ENCODE measurements at places on chromosomes 2 and 18. TPM values are rescaled to one million over a fixed set of nuclear protein-coding genes. Genes with fewer than 3 reads are reported as not detected.

Gene THOC1
- total RNA-seq = 27.5 TPM

Gene LYG2
- not detected for total RNA-seq

Gene ZNF385B
- total RNA-seq = 3.2 TPM

Gene ACKR3
- total RNA-seq = 12.0 TPM

Gene POTEE
- 0.14 TPM for total RNA-seq

Gene HOXD12
- total RNA-seq = not detected

Gene MRO
- 0.75 TPM for total RNA-seq

Gene OSR1
- 4.9 TPM for total RNA-seq

Gene NCL
- 263 TPM for total RNA-seq

Gene ANKRD44
- total RNA-seq = 40.6 TPM

Gene MOCOS
- total RNA-seq = 7.5 TPM

Gene TNS1
- total RNA-seq = 469 TPM

Gene CCDC68
- 9.8 TPM for total RNA-seq

Gene RNF138
- total RNA-seq = 31.2 TPM

Gene ALK
- 0.20 TPM for total RNA-seq

Gene UPP2
- not detected for total RNA-seq

Gene DAW1
- total RNA-seq = not detected

Gene PRSS56
- not detected for total RNA-seq

Gene FARP2
- 68.8 TPM for total RNA-seq

Gene HMSD
- not detected for total RNA-seq

Gene KIAA2012
- not detected for total RNA-seq

Gene DSG4
- not detected for total RNA-seq

Gene SAG
- not detected for total RNA-seq

Gene POTEI
- 0.03 TPM for total RNA-seq

Gene MC2R
- total RNA-seq = not detected

Gene SLC8A1
- 82.9 TPM for total RNA-seq

Gene OXER1
- total RNA-seq = 3.7 TPM

Gene PDE11A
- 2.8 TPM for total RNA-seq

Gene CYS1
- 27.8 TPM for total RNA-seq

Gene CNTNAP5
- total RNA-seq = 31.7 TPM

Gene LINC00305
- total RNA-seq = not detected

Gene CD28
- 1.6 TPM for total RNA-seq

Gene IGFBP2
- 27.7 TPM for total RNA-seq

Gene CHCHD5
- 40.3 TPM for total RNA-seq

Gene SERPINB4
- total RNA-seq = not detected

Gene EN1
- total RNA-seq = not detected

Gene LRP1B
- total RNA-seq = 0.26 TPM

Gene REG3G
- 0.66 TPM for total RNA-seq

Gene GALNT3
- total RNA-seq = 96.6 TPM

Gene IL1F10
- not detected for total RNA-seq

Gene RAB27B
- 16.6 TPM for total RNA-seq

Gene FHOD3
- total RNA-seq = 24.9 TPM

Gene SMCHD1
- total RNA-seq = 38.3 TPM

Gene LTBP1
- 205 TPM for total RNA-seq

Gene GAREM1
- total RNA-seq = 10.7 TPM

Gene REG3A
- 2.9 TPM for total RNA-seq

Gene MPP4
- total RNA-seq = not detected

Gene EHBP1
- 101 TPM for total RNA-seq

Gene FBXO11
- total RNA-seq = 58.2 TPM

Gene DYSF
- total RNA-seq = 12.8 TPM
